CD4-positive, CD25-positive, alpha-beta regulatory T cell (primary cell): ENCODE measurements at places on chromosomes 13 and 19.

DNA sequence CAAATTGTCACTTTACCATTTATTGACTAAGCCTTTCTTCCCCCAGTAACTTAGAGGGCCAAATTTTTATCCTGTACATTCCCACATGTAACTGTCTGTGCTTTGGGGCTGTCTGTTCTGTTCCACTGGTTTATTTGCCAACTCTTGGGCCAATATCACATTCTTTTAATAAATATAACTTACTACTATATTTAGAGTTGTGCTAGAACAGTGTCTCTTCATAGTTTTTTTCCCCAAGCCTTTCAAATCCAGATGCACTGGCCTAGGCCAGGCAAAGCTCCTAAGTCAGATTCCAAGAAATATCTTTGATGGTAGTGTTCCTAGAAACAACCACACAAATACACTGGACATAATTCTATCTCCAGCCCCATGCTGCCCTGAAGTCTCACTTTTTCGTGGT is 16.0 kb upstream of the CEBPG start:
- DNase-seq = no peak

- no peak for DNase-seq
These were observed 44.2 kb downstream of the SERTM1 start for GRCh38 chr13:36717966-36718545.

DNA sequence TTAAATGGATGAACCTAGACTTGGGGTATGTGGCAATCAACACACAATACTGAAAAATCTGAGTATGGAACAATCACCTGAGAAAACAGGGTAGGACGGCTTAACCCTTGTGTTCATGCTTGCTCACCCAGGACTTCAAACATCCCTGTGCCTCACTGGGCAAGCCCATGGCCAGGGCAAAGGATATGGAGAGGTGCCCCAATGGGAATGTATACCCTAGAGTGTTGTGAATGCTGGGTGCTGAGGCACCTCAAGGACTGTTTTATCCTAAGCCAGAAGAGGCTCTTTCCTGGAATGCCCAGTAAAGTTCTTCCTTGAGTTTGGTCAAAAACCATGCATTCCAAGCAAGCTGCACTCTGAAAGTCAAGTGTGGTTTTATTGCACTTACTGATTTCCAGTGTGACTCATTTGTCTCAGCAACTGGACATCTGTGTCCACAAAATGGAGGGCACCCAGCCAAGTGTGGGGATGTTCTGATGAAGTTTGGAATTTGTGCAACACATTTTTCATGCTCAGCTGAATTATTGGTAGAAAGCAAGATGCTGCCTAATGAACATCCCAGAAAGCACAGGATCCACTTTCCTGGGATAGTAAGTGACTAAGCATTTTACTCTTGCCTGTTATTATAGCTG is 531.3 kb downstream of the RFC3 start:
- no peak for DNase-seq

- DNase-seq = no peak
These were observed 5.9 kb downstream of the IFNL3 start for GRCh38 chr19:39238944-39239343.
